Glomerular endothelial cell (primary cell): ENCODE measurements at places on chromosomes 12 and 14. TPM values are rescaled to one million over a fixed set of nuclear protein-coding genes. Genes with fewer than 3 reads are reported as not detected.

- DNase-seq, result no peak
These were observed 8.2 kb downstream of the PDE6H start for GRCh38 chr12:14981049-14981448.

DNA sequence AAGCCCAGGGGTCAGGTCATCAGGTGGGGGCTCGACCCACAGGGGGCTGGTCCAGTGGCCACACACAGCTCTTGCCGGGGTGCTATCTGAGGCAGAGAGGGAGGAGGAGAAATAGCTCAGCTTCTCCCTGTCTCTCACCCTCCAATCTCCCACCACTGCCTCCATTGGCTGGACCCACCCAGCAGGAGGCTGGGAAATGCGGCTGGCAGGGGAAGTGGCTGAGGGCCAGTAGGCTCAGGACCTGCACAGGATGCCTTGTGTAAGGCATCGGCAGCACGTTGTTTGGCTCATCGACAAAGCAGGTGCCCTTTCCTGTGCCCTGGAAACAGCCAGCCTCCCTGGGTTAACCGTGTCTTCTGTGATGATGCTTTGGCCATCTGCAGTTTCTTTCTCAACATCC, 58.8 kb upstream of the SLC24A4 start:
- DNase-seq, result no peak

GRCh38 chr12:49923035-49923644, 19.4 kb upstream of the FAIM2 start:
- DNase-seq, result no peak

DNA sequence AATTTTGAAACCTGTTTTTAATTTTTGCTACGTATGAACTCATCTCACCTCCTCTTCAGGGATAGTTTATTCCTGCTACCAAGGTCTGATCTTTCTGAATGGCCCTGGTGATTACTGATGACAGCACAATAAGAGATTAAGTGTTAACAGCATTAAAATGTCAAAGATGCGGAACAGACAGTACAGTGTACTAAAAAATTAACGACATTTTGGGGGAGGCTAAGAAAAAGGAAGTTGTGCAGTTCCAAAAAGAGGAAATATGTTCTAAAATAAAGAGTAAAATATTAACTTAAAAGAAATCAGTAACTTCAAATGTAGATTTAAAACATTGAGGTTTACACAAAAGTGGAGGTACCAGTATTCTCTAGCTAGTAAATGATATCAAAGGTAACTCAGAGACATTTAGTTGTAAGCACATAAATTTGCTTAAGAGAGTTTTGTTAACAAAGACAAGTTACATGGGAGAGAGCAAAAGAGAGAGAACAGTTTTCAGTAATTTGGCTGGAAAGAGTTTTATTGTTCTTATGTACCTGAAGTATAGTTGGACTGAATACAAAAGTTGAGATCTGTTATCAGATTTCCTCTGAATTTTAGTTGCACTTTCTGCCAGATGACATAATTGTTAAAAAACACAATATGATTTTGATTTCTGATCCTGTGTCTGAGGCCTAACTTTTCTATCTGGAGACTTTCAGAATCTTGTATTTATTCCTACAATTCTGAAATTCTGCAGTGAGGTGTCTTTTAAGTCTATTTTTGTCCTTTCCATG, 4.2 kb upstream of the CLECL1 start:
- DNase-seq, result no peak

DNA sequence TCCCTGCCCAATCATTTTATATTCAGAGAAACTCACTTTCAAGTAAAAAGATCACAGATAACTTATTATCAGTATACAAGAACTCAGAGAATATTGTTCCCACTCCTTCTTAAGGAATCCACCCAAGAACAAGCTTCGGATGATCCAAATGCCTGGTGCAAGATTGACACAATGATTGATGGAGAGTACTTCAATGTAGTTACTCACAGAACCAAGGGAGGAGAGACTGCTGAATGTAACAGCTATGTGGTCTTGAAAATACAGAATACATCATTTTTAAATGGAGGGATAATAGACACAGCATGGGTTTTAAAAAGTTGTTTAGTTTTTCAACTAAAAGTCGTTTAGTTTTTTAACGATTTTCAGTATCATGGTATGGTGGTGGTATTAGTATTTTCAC, 38.4 kb upstream of the SELPLG start:
- DNase-seq, result no peak

TMTC1 gene
- 1.2 and 4.7 TPM in 2 replicates for total RNA-seq

DNA sequence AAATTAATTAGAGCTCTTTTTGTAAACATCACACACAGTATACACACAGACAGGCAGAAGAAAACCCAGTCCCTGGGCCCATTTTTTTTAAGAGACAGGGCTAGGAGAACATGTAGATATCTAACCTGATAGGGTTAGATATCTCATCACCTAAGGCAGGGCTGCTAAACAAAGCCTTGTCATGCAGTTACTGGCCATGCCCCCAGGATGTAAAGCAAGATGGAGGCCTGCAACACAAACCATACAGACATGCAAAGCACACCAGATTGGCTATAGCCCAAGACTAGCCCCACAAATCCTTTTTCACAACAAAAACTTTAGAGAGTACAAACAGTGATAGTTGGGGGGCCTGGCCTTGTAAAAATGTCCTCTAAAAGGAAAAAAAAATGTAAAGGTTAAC, 20.5 kb downstream of the CLEC2A start:
- DNase-seq, result no peak

CLEC14A gene
- total RNA-seq, result 318 and 389 TPM in 2 replicates

OR6C65 gene
- not detected in 2 replicates for total RNA-seq

GRCh38 chr14:102020058-102020971, 55.9 kb downstream of the DYNC1H1 start:
- no peak for DNase-seq

GRCh38 chr14:94110552-94111181, at the start of gene IFI27:
IFI27 (plus strand) TSS chr14:94110736.
- DNase-seq, result no peak

CLEC1B gene
- total RNA-seq, result 0.18 TPM in 1 of 2 replicates, not detected in the other

DNA sequence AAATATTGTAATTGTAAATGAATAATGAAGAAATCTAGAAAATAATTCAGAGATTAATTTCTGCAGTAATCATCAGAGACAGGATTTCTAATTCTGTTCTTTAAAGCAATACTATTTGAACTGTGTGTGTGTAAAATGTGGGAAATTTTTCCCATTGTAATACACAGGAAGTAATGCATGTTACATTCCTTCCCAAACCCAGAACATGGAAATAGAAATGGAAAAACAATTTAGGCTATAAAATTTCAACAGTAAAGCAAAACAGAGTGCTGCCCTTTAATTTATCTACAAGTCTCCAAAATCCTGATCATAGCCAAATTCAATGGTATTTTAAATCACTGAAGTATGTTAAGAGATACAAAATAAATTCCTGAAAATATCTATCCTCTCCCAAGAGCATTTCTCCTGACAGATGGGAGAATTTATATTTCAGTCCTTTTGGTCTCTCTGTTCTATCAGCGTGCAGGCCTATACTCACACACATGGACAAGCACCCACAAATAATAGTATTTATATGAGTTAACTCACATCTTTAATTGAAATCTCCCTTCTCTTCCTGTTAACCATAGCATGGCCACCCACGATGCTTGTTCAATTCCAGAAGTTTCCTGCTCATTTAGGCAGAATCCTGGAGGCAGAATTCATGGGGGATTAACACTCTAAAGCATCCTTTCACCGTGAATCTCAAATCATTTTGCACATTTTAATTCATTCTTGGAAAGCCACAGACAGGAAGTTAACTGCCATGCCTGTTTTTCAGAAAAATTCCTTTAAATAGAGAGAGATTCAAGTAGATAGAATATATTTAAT, 1465.4 kb upstream of the FLRT2 start:
- no peak for DNase-seq

RPGRIP1 gene
- total RNA-seq, result not detected in 2 replicates

DNA sequence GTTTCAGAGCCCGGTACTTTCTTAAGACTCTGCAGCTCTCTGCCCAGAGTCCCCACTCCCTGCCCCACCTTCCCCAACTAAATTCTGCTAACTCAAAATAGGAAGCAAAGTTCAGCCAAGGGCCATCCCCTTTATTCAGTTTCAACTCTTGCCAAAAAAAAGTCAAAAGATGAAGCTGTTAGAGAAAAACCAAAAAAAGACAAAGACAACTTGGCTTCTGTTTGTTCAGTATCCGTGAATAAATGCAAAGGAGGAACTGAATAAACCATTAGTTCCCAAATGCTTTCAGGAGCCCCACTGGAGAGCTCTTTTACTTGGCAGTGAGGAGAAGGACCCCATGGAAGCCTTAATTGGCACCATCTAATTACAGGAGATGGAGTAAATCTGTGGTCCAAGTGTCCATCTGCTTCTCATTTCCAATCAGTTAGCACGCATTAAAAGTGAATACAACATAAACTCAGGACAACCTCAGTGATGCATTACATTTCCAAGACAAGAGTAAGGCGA, 155.4 kb upstream of the GZMB start:
- no peak for DNase-seq

DNA sequence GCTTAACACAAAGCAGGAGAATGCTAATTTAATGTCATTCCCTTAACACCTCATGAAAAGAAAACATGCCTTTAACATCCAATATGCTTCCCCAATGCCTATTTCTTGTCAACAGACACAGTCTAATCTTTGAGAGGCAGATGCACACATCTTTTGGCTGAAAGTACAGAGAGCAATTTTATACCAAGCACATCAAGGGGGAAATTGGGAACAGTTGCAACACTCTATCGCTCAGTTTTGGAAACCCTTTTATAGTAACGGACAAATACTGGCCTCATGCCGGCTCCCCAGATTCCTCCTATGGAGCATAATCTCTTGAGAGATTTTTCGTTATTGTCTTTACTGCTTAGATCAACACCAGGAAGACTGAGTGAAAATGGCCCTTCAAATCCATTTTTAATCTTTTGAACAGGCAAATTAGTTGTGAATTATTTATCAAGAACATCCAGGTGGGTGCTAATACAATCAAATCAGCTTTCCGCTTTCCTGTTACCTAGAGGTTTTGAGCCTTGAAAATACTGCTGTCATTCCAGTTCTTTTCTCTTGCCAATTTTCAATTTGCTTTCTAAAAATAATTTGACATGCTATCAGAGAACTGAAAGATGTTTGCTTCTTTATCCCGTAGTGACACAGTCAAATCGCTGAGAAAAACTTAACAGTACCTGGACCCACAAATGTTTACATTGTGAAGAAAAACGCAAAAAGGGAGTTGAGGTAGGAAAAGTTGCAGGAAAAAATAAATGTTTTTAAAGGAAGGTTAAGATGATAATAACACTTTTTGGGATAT, 60.7 kb upstream of the CAND1 start:
- no peak for DNase-seq

GRCh38 chr12:84276215-84276614, 636.4 kb downstream of the SLC6A15 start:
- no peak for DNase-seq

POLE2 gene
- 8.0 and 8.1 TPM in 2 replicates for total RNA-seq

ATP5MC2 gene
- 301 and 370 TPM in 2 replicates for total RNA-seq

GRCh38 chr14:75282170-75282554, 3.5 kb downstream of the FOS start:
- no peak for DNase-seq

DNA sequence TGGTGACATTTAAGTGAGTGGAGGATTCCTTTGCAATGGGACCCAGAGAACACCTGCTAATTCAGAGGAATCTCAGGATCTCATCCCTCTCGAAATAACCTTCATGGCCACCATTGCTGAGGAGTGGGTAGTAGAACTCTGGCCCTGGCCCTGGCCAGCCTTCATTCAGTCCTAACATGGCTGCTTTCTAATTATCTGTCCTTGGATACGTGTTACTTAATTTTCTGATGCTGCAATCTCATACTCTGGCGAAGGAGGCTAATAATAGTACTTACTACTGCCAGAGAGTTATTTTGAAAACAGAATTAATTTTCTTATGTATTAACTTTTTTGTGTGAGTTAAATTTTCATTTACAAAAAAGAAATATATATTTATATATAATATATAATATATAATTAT, 12.1 kb upstream of the COX6A1 start:
- DNase-seq, result no peak

- DNase-seq, result no peak
These were observed 275.9 kb downstream of the FBXL14 start for GRCh38 chr12:1318327-1319031.

GPR68 gene
- 3.1 and 3.7 TPM in 2 replicates for total RNA-seq

- no peak for DNase-seq
These were observed 36.4 kb downstream of the BBS10 start for GRCh38 chr12:76311796-76312195.

DNA sequence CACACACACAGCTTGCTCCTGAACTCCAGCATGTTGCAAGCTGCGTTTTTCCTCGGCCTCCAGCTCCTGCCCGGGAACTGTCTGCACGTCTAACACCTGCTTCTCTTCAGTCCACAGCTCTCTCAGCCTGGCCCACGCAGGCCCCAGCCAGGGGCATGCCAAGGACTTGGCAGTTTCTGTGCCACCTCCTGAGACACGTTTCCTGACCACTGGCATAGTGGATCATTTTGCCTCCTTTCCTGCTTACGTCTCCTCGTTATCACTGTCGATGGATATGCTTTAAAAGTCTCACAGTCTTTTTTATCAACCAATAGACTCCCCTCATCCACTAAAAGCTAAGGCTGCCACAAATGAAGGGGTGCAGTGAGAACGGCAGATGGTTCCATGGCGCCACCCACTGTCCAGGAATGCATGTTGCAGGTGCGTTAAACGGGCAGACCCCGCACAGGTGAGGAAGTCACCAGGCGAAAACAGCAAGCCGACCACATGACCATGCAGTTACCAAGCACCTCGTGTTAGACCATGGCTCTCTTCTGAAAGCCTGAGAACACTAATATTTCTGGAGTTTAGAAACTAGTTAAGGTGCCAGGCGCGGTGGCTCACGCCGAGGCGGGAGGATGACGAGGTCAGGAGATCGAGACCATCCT, 14.7 kb upstream of the TEAD4 start:
- no peak for DNase-seq

ABHD4 gene
- total RNA-seq, result 24.8 and 34.4 TPM in 2 replicates

GRCh38 chr12:85552461-85552860, 272.4 kb downstream of the ALX1 start:
- no peak for DNase-seq

DNA sequence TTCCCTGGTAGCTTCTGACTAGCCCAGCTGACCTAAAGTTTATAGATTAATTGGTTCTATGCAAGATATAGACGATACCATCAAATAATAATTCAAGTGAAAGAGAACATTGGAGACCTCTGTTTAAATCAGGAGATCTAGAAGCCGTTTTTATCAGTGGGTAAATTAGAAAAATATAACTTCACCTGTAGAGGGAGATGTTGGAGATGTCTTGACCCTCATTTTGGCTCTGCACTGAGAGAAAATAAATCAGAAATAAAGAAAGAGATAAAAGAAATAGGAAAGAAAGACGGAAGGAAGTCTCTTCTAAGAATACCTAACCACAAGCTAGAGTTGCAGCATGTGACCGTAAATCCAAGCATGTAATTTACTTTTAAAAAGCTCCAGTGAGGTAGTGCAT, 684.5 kb downstream of the C12orf50 start:
- no peak for DNase-seq

NTN4 gene
- total RNA-seq, result 104 and 211 TPM in 2 replicates

- no peak for DNase-seq
These were observed 13.1 kb upstream of the NID2 start for GRCh38 chr14:52081964-52082363.

- DNase-seq, result no peak
These were observed 124.4 kb downstream of the KIF26A start for GRCh38 chr14:104262515-104263514.

BDKRB1 gene
- total RNA-seq, result not detected in 2 replicates

ARMH4 gene
- total RNA-seq, result 5.7 and 6.6 TPM in 2 replicates

GRCh38 chr14:41606282-41606531, 469 bp upstream of the LRFN5 start:
- DNase-seq, result no peak
